ENCODE measurements at places on chromosomes 5 and 9.

GRCh38 chr5:67437905-67438845, 241.6 kb upstream of the CD180 start:
- no peak for DNase-seq

- no peak for DNase-seq
Observed at GRCh38 chr9:70852711-70853240, 268.6 kb downstream of the TRPM3 start.

DNA sequence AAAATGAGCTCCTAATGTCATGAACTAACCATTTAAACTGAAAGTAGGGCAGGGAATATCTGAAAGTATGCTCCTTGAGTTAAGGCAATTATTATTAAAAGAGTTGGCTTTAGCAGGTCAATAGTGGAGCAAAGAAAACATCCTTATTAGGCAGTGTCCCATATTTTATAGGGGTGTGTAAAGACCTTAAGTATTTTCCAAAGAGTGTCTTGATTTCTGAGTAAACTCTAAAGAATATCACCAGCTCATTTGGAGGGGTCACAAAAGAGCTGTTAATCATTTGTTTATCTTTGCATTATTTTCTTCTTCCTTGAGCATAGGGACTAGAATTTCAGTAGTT, 109.3 kb downstream of the MUSK start:
- DNase-seq: no peak

- no peak for DNase-seq
Observed at GRCh38 chr5:89324990-89325389, 442.0 kb upstream of the MEF2C start.

DNA sequence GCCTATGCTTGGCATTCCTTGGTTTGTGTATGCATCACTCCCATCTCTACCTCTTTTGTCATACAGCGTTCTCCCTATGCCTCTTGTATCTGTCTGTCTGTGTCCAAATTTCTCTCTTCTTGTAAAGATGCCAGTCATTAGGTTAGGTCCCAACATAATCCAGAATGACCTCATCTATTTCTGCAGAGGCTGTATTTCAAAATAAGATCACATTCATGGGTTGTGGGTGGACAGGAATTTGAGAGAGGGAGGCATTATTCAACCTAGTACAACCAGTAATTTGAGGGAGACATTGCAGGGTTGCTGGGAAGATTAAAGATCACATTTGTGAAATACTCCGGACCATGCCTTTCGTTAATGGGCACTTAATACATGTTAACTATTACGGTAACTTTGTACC, 155.0 kb downstream of the MAN2A1 start:
- DNase-seq: no peak

DNA sequence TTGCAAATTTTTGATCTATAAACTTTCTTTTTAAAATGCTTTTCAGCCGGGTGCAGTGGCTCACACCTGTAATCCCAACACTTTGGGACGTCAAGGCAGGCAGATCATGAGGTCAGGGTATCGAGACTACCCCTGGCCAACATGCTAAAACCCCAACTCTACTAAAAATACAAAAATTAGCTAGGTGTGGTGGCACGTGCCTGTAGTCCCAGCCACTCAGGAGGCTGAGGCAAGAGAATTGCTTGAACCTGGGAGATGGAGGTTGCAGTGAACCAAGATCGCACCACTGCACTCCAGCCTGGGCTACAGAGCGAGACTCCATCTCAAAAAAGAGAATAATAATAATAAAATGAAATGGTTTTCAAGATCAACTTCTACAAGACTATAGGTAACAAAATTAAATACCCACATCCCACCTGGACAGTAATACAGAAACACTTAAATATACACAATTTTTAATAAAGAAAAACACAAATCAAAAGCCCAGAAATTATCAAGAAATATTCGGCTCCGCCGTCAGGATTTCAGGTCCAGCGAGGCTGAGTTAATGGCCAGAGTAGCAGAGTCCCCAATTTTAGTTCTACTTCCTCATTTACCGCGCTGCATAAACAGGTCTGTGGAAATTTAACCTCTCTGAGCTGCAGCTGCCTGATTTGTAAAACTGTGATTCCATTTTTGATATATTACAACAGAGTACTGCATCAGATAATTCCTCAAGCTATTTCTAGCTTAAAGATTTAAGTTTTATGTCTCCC, 4.0 kb downstream of the TUT7 start:
- no peak for DNase-seq

GRCh38 chr5:111143910-111144309, 51.8 kb downstream of the WDR36 start:
- DNase-seq: no peak

GRCh38 chr5:83689881-83690280, 30.8 kb downstream of the HAPLN1 start:
- no peak for DNase-seq

DNA sequence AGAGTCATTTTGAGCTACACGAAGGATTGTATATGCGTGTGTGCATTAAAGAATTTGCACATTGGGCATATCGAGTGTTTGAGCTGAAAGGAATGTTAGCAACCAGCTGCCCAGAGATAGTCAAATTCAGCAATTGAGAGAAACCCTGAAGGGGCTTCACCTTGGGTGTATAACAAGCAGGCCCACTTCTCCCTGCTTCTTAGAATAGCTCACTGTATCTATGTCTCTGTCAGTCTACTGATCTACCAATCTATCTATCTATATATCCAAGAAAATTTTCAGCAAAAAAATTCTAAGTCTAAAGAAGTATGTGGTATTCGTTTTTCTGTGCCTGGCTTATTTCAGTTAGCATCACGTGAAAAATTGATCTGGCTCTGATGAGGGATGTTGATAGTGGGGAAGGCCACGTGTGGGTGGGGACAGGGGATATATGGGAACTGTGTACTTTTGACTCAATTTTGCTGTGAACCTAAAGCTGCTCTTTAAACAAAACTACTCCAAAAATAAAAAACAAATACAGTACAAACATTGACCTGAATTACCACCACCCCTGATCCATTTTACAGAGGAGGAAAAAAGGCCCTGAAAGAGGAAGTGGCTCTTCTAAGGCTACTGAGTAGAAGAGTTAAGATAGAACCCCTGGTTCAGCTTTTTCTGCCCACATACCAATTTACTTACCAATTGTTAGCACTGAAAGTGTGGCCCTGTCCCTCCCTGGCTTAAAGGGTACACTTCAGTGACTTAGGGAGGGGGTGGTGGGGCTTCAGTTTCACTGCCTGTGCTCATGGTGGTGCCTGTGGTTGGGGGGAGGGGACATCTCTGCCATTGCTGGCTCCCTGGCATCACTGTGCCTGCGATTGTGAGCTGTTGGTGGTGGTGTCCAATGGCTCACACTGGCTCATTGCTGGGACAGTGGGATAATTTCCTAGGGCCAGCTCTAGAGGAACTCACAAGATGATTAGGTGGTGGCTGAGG, 141.8 kb downstream of the DOCK2 start:
- DNase-seq: no peak

DNA sequence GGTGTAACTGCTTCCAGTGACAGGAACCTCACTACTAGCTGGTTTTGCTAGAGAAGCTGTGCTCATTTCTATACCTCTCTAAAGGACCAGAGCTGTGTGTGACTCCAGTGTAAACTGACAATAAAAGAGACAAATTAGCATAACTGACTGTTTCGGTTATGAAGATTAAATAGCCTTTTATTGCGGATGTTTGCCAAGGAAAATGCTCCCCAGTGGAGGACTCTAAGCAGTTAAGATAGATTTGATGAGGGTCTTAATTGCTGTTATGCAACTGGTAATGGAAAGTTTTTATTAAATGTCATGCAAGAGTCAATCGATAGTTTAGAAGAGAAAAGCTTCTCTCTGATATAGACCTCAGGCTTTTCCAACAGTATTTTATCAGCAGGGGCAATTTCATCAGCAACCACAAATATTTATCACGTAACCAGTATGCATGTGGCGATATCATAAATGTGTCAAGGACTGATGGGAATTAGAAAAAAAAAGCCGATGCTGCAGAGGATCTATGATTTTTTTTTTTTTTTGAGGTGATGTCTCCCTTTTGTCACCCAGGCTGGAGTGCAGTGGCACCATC, 275.2 kb upstream of the DMAC1 start:
- no peak for DNase-seq

DNA sequence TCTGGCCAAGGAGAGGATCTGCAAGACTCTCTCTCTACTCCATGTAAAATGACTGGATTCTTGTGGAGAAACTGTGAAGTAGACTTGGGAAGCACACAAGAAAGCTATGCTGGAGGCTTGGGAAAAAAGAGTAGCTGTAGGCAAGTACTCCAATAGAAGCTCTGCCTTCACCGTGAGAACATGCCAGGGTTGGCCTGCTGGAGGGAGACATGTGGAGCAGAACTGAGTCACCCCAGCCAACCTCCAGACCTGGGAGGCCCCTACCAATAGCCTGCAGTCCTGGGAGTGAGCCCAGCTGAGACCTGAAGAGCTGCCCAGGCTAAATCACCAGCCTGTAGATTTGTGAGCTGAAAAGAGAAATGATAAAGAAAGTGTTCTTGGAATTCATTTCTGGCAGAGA, 66.6 kb downstream of the DEPDC1B start:
- no peak for DNase-seq

GRCh38 chr5:170121321-170121720, 15.6 kb downstream of the FOXI1 start:
- no peak for DNase-seq

DNA sequence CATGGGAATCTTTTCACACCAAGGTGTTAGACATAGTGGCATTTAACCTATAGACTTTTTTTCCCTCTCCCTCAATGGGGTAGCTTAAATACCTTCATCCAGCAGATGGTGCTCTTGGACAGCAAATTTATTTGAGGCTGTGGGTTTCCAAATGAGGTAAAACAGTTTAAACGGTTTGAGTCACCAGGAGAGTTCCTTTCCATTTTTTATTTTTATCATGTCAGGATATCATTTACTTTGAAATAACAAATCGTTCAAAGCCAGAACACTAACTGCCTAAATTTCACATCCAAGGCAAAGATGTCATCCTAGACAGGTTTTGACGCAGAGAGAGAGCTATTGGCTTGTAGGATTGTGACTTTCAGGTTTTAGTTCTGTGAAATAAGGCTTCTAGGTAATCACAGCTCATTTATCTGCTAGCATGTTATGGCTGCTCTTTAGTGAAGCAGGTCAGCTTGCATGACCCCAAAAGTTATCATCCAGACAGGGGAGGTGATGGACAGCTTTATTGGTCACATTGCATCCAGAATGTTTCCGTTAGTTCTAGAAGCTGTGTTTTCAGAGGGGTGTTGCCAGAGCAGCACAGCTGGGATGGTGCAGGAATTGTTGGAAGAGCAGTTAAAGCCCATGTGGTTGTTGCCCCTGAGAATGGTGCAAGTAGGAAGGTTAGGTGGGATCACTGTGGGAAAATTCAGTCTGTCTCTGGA, 69.8 kb downstream of the KDM4C start:
- no peak for DNase-seq

All from activated naive CD4-positive, alpha-beta T cell treated with anti-CD3 and anti-CD28 coated beads, Interleukin-2, amount 50 U/mL, for 72 hours (primary cell).